Cardiac septum (tissue), 1 donor: ENCODE measurements at places on chromosomes 13 and 19. TPM values are rescaled to one million over a fixed set of nuclear protein-coding genes. Genes with fewer than 3 reads are reported as not detected.

- DNase-seq = no peak
Measured at GRCh38 chr19:42284591-42285341, 15.7 kb downstream of the CIC start.

GRCh38 chr13:66617786-66618185, 612.4 kb downstream of the PCDH9 start:
- DNase-seq = no peak

DNA sequence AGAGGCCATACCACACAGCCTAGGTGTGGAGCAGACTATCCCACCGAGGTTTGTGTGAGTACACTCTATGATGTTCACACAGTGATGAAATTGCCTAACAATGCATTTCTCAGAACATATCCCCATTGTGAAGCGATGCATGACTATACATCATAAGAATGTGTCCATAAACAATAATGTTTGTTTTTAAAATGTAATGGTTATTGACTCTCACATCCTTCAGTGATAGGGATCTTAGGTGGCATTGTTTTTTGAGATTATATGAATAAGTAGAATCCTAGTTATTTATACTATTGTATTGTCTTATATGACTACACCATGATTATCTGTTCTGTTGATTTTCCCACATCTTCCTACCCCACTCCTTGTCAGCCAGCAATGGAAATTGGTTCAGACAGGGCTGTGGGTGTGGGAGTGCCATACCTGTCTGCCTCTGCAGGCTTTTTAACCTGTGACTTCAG, 13.6 kb downstream of the CCNA1 start:
- no peak for DNase-seq

- no peak for DNase-seq
Measured at GRCh38 chr13:50668049-50668448, 175.4 kb downstream of the DLEU7 start.

DNA sequence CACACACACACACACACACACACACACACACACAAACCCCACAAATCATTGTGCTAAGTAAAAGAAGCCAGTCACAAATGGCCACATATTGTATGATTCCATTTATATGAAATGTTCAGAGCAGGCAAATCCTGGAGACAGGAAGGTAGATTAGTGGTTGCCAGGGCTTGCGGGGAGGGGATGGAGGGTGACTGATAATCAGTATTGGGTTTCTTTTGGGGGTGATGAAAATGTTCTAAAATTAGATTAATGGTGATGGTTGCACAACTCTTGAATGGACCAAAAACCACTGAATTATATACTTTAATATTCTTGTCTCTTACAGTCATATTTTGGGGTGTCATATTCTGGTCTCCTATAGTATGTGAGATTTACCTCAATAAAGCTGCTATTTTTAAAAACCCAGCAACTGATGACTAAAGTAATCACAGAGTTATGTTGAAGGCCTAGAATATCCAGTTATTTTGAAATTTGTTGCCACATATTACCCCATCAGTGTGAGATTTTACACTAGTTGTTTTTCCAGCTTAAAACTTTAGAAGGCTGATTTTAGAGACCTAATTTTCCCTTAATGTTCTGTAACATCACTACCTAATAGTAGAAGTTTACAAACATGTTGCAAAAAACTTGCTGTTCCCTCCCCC, 20.3 kb downstream of the FLT1 start:
- no peak for DNase-seq

- no peak for DNase-seq
Measured at GRCh38 chr13:28056970-28057712, 43.2 kb downstream of the FLT3 start.

- DNase-seq = no peak
Measured at GRCh38 chr13:50678464-50679162, 164.9 kb downstream of the DLEU7 start.

- no peak for DNase-seq
Measured at GRCh38 chr13:100480676-100481075, 107.9 kb downstream of the GGACT start.

GRCh38 chr19:43699506-43700394, 16.1 kb upstream of the IRGC start:
- no peak for DNase-seq

DNA sequence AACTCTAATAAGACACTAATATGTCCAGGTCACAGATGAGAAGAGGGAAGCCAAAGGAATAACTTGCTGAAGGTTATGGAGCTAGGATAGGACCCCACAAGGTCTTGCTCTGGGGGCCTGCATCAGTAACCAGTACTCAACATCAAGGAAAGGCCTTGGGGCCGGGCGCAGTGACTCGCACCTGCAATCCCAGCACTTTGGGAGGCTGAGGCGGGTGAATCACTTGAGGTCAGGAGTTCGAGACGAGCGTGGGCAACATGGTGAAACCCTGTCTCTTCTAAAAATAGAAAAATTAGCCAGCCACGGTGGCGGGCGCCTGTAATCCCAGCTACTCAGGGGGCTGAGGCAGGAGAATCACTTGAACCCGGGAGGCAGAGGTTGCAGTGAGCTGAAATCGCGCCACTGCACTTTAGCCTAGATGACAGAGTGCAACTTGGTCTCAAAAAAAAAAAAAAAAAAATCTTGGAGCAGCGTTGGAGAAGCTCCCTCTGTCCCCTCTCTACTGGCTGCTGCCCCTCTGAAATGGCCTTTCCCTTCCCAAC, 1.8 kb downstream of the LONP1 start:
- no peak for DNase-seq

GRCh38 chr13:48424212-48424611, 11.3 kb upstream of the LPAR6 start:
- no peak for DNase-seq

GRCh38 chr19:29796173-29796573, 15.6 kb upstream of the CCNE1 start:
- no peak for DNase-seq

GRCh38 chr19:49333811-49334288, 1.4 kb upstream of the CD37 start:
- DNase-seq = no peak

- DNase-seq = no peak
Measured at GRCh38 chr13:29621051-29621800, 25.7 kb upstream of the SLC7A1 start.

GRCh38 chr19:16894080-16894479, 5.3 kb downstream of the F2RL3 start:
- no peak for DNase-seq

- no peak for DNase-seq
Measured at GRCh38 chr13:48709213-48709612, 55.5 kb downstream of the CYSLTR2 start.

DNA sequence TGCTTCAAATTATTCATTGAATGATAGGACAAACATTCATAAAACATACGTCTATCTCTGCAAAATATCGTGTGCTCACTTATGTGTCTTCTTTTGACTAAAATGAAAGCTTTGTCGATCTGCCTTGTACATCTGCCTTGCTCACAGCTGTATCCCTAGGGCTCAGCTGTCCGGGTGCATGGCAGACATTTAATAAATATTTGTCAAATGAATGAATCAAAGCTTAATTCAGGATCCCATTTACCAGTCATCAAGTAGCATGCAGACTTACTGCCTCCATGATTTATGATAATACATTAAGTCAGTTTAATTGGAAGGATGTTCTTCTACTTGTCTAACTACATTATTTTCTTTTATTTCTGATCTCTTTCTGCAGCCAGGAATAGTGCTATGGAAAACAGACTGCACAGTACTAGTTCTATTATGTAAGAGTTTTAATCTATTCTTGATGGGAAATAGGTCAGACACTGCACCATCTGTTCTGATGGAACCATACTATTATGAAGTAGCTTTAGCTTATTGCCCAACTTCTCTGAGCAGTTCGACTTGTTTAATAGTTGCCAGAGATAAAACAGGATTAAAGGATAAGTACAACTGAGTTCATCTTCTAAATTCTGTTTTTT, 13.2 kb downstream of the SLC46A3 start:
- no peak for DNase-seq

- DNase-seq = peak; percentile 74
Measured at GRCh38 chr19:29667901-29668341, 2.7 kb downstream of the PLEKHF1 start.

DNA sequence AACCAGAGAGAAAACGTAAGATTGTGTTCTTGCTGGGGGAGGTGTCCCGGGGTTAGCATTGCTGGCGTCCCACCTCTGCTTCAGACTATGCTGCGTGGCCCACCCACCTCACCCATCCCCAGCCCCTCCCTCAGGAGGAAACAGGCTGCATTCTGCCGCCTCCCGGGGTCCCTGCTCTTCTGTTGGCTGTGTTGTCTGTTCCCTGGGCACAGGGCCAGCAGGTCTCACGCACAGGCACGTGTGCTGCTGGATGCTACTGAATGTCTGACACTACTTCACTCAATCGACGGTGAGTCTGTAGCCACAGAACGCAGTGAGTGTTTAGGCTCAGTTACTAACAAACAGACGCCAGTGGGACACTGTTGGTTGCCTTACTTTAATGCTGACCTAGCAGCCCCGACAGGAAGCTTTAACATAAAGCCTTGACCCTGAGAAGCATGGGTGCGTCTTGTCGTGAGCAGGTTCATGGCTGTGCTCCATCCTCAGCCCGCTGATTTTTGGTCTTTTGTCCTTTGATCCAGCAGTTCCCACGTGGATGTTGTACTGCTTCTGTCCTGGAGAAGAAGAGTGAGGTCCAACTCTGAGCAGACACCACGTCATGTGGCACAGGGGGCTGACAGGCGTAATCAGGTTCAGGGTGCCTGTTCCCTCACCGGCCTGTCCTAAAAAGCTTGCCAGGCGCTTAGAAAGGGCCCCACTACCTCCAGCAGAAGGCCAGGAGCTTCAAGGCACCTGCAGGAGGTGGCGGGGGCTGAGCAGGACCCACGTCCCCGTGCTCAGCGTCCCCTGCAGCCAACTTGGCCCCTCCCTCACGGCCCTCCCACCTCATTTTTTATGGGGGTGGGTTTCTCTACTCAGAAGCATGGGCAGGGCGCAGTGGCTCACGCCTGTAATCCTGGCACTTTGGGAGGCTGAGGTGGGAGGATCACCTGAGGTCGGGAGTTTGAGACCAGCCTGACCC, 26.0 kb downstream of the NAXD start:
- DNase-seq = no peak

GRCh38 chr19:34351382-34351826, 13.6 kb upstream of the GPI start:
- no peak for DNase-seq

- no peak for DNase-seq
Measured at GRCh38 chr13:77781808-77782207, 84.3 kb downstream of the SLAIN1 start.

DNA sequence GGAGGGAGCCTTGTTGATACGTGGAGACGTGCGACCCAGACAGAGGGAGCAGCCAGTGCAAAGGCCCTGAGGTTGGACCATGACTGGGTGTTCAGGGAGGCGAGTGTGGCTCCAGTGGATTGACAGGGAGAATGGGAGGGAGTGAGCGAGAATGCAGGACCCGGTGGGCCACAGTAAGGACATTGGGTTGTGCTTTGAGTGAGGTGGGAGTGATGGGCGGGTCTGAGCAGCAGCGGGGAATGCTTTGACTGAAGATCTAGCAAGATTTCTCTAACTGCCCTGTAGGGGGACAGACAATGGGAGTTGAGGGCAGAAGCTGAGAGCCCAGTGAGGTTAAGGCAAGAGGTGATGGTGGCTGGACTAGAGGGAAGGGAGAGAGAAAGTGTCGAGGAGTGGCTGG, 7.7 kb upstream of the NANOS2 start:
- DNase-seq = no peak

DNA sequence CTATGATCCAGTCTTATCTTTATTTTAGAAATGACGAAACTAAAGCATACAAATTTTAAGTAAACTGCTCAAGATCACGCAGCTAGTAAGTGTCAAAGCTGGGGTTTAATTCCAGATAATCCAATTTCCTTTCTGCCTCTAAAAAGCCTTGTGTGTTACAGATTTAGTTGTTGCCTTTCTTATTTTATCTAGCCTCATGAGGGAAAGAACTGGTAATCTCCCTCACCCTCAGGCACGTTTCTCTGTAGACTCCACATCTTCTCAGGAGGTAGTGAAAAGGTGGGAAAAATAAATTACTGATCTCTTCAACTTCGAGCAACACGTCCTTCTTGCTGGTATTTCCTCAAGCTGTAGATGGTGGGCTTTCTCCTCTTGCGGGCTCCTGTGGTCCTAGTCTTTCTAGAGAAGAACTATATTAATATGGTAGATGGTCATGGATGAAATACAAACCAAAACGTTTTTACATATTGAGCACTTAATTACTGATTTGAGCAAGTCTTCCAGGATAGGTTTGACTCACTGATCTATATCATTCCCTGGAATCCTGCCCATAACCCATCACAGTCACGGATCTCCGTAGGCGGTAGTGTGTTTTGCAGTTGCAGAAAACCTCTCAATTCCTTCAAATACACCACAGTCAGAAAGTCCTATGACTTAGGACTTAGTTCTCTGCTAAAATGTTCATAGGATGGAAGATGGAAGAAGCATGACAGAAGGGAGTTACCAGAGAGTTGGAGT, 519.5 kb downstream of the DCT start:
- DNase-seq = no peak

DNA sequence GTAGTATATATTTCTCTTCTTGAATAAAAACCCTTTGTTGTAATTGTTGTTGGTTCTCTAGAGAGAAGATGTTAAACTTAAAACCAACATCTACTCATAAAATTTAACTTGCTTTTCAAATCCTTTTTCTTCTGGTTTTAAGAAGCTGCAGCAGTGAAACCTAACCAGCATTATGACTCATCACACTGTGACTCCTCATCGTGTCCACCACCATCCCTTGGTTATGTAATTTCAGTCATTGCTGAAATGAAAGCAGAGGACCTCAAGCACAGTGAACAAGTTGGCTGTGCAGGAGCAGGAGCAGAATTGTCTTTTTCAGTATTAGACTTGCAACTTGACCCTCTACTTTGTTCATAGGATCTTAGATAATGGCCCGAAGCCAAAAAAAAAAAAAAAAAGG, 64.9 kb upstream of the HTR2A start:
- DNase-seq = no peak

DNA sequence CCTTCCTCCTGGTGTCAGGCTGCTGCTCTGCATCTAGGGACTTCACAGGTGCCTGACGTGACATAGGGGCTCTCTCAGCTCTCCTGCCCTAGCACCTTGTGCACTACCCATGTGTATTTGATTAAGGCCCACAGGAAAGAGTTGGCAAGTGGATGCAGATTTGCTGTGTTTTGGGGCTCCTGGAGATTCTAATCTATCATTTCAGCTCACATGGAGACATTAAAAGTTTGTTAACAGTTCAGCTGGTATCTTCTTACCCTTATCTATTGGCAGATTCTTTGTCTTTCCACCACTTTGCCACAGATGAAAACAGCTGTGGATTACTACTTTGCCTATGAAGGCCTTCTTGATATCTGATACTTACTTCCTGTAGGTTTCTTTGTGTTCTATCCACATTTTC, 41.9 kb downstream of the WASF3 start:
- no peak for DNase-seq

- DNase-seq = no peak
Measured at GRCh38 chr19:12985049-12985776, 10.1 kb upstream of the NFIX start.

- DNase-seq = peak; percentile 88
Measured at GRCh38 chr13:50529154-50529882, 314.2 kb downstream of the DLEU7 start.

LHFPL6 gene
- total RNA-seq = 68.9 TPM

MYPOP gene
- 10.3 TPM for total RNA-seq

LYPD4 gene
- total RNA-seq = not detected

ETV2 gene
- total RNA-seq = 0.78 TPM

LYL1 gene
- 9.4 TPM for total RNA-seq

FBXO27 gene
- total RNA-seq = 15.3 TPM

RNASEH2A gene
- 4.4 TPM for total RNA-seq

CALR3 gene
- not detected for total RNA-seq

PLK5 gene
- not detected for total RNA-seq

STOML3 gene
- not detected for total RNA-seq

CBARP gene
- total RNA-seq = 1.9 TPM

CCL25 gene
- total RNA-seq = not detected

ICAM4 gene
- total RNA-seq = 0.46 TPM

TICAM1 gene
- 6.3 TPM for total RNA-seq

PGLYRP2 gene
- not detected for total RNA-seq

CDX2 gene
- not detected for total RNA-seq
